Left ventricle myocardium inferior (tissue), 1 donor: ENCODE measurements at places on chromosomes 11 and 22. TPM values are rescaled to one million over a fixed set of nuclear protein-coding genes. Genes with fewer than 3 reads are reported as not detected.

Gene HTR3B
- total RNA-seq = not detected

Gene RIBC2
- total RNA-seq = not detected

Gene ACER3
- 8.5 TPM for total RNA-seq

Gene RFPL1
- not detected for total RNA-seq

Gene MS4A2
- total RNA-seq = 0.41 TPM

Gene TMPRSS5
- total RNA-seq = 0.47 TPM

Gene TTC36
- 1.1 TPM for total RNA-seq

Gene NAALAD2
- 0.60 TPM for total RNA-seq

Gene CD248
- total RNA-seq = 12.3 TPM

Gene OR52H1
- total RNA-seq = not detected

Gene SPTBN2
- total RNA-seq = 0.77 TPM

Gene HTATIP2
- total RNA-seq = 17.4 TPM

Gene FADS1
- total RNA-seq = 24.1 TPM

Gene MMP7
- not detected for total RNA-seq

Gene KCNK7
- total RNA-seq = 0.85 TPM

Gene APOA1
- total RNA-seq = 62.6 TPM

Gene OR2D2
- not detected for total RNA-seq

Gene PATE2
- total RNA-seq = not detected

Gene GPHA2
- not detected for total RNA-seq

Gene SLC43A3
- 21.0 TPM for total RNA-seq

Gene CCDC15
- 0.25 TPM for total RNA-seq

Gene MUC2
- 0.03 TPM for total RNA-seq

Gene TRIM49
- total RNA-seq = not detected

Gene ANO9
- total RNA-seq = 0.11 TPM

Gene BIK
- 0.41 TPM for total RNA-seq

Gene HEPACAM
- not detected for total RNA-seq

Gene ABTB2
- 24.7 TPM for total RNA-seq

Gene PTPRCAP
- total RNA-seq = 0.60 TPM

Gene DBX1
- not detected for total RNA-seq

Gene ARHGAP42
- total RNA-seq = 11.1 TPM

Gene PDGFB
- 17.2 TPM for total RNA-seq

Gene TMEM191C
- total RNA-seq = 1.5 TPM

Gene OR51B2
- not detected for total RNA-seq

Gene TMPRSS6
- not detected for total RNA-seq

Gene FLRT1
- total RNA-seq = 0.44 TPM

Gene RAG2
- not detected for total RNA-seq

Gene LAYN
- 2.8 TPM for total RNA-seq

Gene PDE2A
- total RNA-seq = 19.6 TPM

Gene NCR3LG1
- 0.80 TPM for total RNA-seq

Gene VWA5A
- 4.6 TPM for total RNA-seq

Gene CBLIF
- total RNA-seq = not detected

Gene AGBL2
- 0.38 TPM for total RNA-seq
